ENCODE measurements at places on chromosomes 2 and 18.

GRCh38 chr2:50957896-50958295 is 74.0 kb downstream of the NRXN1 start:
- no peak for DNase-seq

- DNase-seq: no peak
These were observed 60.4 kb upstream of the SEC11C start for GRCh38 chr18:59079264-59079663.

- DNase-seq: peak; percentile 70
These were observed 5.0 kb downstream of the ACTR2 start for GRCh38 chr2:65232636-65233035.

DNA sequence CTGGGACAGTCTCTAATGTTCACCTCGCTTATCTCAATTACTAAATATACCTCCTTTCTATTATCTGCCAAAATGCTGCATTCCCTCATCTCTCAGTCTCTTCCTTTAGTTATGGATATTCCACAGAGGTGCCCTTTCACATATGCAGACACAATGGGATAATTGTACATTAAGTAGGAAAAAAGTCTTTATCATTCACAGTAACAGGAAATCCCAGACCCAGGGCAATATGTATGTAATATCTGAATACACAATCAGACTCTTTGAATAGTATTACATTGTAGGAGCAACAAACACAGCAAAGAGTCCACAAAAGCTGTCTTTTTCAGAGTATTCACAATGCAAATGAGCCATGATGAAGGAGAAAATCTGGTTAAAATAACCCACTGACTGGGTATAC is 1399.0 kb upstream of the ZEB2 start:
- no peak for DNase-seq

GRCh38 chr2:112198780-112199179 is 56.1 kb downstream of the ZC3H8 start:
- no peak for DNase-seq

- DNase-seq: no peak
These were observed 13.8 kb upstream of the CXCR1 start for GRCh38 chr2:218180467-218181114.

- DNase-seq: peak; percentile 16
These were observed 1.1 kb upstream of the SATB2 start for GRCh38 chr2:199458806-199459285.
